ENCODE measurements at places on chromosomes 4 and X.

- no peak for DNase-seq
Observed at GRCh38 chrX:40166582-40166981, 68.8 kb upstream of the BCOR start.

DNA sequence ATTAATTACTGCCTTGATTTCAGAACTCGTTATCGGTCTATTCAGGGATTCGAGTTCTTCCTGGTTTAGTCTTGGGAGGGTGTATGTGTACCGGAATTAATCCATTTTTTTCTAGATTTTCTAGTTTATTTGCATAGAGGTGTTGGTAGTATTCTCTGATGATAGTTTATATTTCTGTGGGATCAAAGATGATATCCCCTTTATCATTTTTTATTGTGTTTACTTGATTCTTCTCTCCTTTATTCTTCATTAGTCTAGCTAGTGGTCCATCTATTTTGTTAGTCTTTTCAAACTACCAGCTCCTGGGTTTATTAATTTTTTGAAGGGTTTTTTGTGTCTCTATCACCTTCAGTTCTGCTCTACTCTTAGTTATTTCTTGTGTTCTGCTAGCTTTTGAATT, 32.1 kb downstream of the CDX4 start:
- no peak for DNase-seq

DNA sequence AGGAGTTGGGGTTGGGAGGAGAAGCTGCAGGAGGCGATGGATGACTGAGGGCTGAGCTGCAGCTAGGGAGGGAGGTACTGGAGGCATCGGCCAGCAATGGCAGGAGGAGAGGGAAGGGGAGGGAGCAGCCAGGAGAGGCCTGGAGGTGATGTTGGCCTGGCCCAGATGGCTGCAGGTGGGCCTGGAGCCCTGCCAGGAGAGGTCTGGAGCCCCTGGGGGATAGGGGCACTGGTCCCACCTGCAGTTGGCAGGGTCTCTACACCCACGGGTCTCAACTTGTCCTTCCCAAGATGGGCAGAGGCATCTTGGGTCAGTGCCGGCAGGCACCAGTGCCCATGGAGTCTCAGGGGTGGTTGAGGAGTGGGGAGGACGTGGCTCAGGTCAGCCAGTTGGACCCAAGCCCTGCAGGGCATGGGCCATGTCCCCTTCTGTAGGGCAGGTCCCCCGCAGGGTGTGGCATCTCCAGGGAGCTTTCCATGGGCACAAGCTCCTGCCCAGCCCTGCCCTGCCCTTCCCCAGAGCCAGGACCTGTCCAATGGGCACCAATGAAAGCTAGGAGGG, 2.7 kb upstream of the MXD4 start:
- no peak for DNase-seq

DNA sequence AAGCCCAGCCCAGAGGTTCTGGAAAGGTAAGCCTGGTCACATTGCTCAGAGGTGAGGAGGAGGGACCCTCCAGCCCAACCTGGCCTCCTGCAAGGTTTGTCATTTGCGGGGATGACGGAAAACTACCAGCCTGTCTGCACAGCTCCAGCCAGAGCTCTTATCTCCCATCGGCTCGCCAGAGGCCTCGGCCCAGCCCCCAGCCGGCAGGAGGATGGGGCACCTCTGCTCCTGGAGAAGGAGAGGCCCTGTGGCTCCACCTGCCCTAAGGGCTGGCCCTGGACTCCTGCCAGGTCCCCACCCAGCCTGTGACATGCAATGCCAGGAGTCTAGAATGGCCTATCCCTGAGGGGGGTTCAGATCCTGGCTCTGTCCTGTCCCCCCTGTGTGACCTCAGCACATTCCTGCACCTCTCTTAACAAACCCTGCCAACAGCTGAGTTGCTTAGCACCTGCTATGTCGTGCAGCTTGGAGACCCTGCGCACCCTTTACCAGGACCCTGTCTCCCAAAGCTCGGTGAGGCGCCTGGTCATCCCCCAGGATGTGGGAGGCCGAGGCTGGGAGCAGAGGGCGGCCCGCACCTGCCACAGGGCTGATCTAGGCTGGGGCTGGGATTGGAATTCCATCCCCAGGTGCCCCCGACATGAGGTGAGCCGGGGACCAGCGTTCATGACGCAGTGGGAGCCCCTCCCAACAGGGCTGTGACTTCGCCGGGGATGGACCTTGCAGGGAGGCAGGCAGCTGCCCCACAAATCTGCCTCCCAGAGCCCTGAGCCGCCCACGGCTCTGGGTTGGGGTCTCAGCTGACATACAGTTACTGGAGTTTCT, 14.4 kb downstream of the ADRA2C start:
- no peak for DNase-seq

DNA sequence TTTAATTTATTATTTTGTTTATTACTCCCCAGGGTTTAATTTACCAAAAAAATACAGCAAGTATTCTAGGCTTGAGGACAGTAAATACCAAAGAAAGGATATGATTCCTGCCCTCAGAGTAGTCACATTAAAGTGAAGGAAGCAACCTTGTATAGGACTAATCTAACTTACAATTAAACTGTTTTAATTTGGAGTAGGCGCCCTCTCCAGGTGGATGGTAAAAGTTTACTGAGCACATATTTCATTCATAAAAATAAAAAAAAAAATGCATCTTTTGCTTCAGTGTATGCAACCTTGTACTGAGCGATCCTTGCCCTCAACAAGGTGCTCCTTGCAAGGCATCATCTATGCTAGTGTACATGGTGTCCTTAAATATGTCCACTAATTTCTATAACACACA, 72.0 kb upstream of the MAGEB16 start:
- no peak for DNase-seq

DNA sequence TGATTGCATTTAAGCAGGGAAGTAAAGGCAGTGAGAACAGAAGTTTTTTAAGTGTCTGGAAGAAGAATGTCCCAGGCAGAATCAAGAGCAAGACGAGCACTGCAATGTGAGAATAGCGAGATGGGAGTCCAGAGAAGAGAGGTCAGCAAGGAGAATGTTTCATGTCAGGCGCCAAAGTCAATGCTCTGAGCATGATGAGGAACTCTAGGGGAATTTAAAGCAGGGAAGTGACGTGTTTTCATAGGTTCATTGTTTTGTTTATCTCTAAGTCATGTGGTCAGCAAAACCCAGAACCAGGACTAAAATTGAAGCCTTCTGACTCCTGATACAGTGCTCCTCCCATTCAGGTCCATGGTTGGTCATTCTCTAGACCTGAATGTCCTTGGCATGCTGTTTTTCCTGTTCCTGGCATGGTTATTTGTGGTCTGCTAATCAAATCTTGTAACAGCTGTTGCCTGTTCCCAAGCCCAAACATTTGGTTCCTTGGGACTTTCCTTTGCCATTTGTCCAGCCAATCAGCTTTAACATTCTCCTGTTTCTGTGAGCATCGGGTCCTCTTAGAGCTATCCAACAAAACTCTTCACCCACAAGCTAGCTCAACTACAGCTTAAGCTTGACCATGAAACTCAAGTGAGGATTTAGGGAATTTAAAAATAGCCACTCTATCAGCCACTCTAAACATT, 37.7 kb downstream of the PTCHD1 start:
- no peak for DNase-seq

- no peak for DNase-seq
Observed at GRCh38 chrX:5916945-5917344, 311.7 kb downstream of the NLGN4X start.

GRCh38 chr4:170716868-170717267, 627.1 kb upstream of the AADAT start:
- no peak for DNase-seq
